ENCODE measurements at places on chromosomes 3 and 15.

GRCh38 chr3:64467255-64467944, 220.4 kb downstream of the ADAMTS9 start:
- DNase-seq = no peak

DNA sequence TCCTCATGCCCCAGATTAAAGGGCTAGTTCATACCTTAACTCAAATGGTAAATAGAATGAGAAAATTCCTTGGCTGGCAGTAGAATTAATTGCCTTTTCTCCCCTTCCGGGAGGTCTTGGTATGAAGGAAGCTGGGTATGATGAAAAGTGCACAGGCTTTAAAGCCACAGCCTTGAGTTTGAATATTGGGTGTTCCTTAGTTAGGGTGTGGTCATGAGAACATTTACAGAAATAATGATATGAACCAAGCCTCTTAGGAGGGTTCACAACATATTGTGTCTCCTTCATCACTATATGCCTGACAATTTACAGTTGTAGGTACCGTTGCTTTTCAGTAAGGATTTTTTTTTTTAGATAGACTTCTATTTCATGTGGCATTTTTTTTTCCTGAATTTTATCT, 48.1 kb downstream of the PYDC2 start:
- no peak for DNase-seq

GRCh38 chr15:70588613-70589012, 174.7 kb downstream of the UACA start:
- no peak for DNase-seq

GRCh38 chr3:113898892-113899291, 48.9 kb upstream of the ZDHHC23 start:
- no peak for DNase-seq

GRCh38 chr15:85504749-85505676, 124.6 kb downstream of the AKAP13 start:
- DNase-seq = no peak

- DNase-seq = no peak
Measured at GRCh38 chr15:82823049-82823448, 13.6 kb downstream of the WHAMM start.

DNA sequence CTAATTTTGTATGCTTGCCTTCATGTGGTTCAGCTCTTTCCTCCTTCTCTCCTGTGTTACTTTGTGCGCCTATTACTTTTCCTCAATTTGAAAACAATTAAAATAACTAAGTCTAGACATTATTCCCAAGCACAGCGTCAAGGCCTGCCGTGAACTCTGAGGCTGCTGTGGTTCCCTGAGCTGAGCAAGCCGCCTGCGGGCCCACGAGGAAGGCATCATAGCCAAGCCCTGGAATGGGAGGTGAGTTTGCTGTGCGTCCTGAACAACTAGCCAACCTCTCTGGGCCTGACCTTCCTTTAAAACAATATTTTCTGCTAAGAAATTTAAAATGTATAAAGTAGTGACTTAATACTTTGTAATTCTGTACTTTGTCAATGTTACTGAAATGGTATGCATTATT, 327.2 kb downstream of the OCA2 start:
- DNase-seq = no peak

DNA sequence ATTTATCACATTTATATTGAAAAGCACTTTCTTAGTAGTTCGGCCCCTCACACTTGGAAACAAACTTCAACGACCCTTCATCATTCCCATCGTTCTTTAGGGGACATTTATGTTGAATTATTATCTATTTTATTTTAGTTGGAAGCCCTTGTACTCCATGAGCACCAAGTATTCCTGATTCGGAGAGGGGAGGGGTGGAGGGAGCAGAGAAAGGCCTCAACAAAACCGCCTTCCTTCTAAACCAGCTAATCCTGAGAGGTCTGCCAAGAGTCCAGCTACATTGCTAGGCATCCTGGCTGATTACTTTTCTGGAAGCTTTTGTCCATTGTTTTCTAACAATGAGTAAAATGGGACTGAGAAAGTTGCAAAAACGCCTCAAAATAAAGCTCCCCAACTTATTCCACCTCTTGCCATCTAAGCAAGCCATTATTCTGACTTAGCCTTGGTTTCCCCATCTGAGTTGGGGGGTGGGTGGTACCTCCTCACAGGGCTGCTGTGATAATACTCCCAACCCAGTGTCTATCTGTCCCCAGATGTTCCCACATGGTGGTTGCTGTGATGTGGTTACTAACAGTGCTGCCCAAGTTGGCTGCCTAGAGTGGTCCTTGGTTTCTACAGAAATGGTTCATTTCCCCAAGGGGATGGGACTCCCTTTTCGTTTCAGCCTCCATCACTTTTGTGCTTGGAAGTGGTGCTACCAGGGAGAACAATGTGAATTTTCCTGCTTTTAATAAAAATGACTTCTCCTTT, 1.2 kb upstream of the TMEM158 start:
- no peak for DNase-seq

DNA sequence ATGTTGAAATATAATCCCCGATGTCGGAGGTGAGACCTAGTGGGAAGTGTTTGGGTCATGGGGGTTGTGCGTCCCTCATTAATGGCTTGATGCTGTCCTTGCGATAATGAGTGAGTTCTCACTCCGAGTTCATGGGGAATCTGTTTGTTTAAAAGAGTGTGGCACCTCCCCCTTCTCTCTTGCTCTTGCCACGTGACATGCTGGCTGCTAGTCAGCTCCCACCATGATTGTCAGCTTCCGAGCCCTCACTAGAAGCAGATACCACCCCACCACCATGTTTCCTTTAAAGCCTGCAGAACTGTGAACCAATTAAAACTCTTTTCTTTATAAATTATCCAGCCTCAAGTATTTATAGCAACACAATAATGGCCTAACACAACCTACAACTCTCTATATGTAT, 166.3 kb upstream of the MBNL1 start:
- no peak for DNase-seq

DNA sequence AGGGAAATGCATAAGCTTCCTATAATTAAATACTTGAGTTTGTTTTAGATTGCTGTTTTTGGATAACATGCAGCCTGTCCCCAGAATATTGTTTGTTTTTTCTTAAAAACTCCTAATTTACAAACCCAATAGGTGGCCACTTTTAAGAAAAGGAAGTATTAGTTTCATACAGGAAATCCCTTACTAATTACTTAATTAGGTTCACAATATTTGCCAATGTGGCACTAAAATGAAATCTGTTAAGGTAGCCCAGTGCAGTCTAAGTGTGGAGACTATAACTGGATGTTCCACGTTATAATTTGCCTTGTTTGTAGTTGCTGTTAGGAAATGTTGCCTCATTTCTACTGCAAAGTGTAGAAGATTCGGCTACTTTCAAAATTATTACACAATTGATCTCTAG, 195.8 kb downstream of the BBX start:
- no peak for DNase-seq

GRCh38 chr3:85881833-85882393, 923.1 kb downstream of the CADM2 start:
- no peak for DNase-seq

DNA sequence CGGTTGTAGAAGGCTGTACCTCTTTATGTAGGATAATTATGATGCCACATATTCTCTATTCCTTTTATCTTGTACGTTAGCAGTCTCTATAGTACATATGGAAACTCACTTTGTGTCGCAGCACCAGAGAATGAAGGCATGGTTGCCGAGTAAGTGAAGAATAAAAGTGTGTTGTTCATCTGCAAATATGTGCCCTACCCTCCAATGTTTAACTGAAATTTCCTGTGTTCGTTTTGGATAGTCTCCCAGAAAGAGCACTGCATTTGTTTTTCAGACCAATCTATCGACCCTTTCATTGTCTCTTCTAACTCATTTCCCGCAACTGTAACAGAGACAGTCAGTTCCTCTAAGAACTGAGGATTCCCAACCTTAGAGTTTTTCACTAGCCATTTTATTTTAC, 592.8 kb downstream of the TUSC7 start:
- no peak for DNase-seq

DNA sequence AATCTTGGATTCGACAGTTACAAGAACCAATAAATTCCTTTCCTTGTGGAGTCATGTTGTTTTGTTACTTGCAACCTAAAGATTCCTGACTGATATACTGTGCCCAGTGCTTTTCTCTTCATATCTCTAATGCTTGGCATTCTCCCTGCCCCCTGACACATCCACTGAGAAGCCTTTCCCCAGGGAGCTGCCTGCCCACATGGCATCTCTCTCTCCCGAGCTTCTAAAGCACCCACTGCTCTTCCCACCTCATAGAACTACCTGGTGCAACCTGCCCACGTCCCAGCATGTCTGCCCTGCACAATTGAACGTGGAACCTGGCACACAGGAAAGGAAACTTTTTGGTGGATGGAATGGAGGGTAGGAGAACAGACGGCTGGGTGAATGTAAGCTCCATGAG, 6.8 kb downstream of the CYP8B1 start:
- DNase-seq = no peak

DNA sequence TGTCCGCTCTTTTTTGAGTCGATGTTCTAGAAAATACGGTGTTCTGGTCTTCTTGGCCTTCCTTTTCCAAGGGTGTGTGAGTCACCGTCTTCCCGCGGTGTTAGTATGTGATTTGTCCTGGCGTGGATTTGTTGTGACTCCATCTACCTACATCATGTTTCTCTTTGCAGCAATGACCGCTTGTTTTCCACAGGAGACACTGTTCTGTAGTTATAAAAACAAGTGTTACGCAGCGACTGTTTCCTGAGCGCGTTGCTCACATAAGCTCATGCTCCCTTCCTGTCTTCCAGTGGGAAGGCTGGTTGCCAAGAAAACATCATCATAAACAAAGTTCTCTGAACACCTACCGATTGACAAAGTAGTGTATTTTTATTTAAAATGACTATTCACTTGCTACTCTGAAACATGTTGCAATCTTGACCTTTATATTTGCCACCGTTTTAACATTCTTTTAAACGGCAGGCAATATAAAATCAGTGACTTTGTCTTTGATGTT, 19.0 kb downstream of the USP13 start:
- DNase-seq = no peak

DNA sequence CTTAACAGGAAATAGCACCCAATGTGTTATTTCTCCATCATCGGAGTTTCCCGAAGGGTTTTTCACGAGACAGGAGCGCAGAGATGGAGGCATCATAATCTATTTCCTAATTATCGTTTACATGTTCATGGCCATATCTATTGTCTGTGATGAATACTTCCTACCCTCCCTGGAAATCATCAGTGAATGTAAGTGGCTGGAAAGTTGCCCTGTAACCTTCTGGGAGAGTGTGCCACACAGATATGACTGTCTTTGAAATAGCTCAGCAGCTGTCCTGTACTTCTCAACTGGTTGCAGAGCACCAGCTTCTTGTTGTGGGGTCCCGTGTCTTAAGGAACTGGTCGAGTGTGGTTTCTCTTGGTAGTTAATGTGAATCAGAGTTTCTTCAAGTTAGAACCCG, 1.1 kb downstream of the SLC24A5 start:
- DNase-seq = no peak

GRCh38 chr3:15654891-15655290, 53.3 kb downstream of the BTD start:
- DNase-seq = no peak

- no peak for DNase-seq
Measured at GRCh38 chr15:23954931-23955330, 267.8 kb upstream of the NDN start.

DNA sequence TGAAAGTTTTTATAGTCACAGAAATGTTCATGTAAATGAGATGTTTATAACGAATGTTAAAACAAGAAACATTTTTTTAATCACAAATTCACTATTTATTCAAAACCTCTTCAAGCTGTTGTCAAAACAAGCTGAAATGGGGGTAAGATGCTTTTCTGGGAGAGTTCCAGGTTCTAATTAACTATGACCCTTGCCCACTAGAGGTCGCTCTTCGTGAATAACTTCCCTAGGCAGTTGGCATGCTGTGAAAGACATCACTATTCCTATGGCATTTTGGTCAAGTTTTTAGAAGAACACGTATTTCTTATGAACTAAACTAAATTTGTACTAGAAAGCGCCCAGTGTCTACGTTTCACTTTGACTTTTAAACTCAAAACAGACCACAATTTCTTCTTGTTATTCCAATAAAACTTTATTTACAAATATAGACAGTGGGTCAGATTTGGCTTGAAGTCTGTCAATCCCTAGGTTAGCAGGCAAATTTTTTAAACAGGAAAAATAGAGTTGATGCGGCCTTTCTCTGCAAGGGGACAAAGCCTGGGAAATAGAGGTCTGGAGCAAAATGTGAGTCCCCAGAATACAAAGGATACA, 62.8 kb upstream of the CMTM8 start:
- DNase-seq = peak; percentile 13

DNA sequence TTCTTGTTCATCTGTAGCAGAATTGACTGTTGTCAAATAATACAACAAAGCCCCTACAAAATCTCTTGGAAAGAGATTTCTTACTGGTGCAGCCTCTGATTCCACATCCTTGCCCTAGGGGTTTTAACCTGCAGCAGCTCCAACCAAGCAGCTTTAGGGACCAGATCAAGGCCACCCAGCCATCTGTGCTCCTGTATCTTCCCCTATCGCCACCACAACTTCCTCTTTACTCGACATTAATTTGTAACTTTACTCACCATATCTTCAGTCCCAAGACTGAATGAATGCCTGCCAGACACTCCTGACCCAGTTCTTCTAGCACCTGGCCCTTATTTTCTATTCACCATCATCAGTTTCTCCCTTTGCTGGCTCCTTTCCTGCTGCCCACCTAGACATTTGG, 156.6 kb upstream of the IL12A start:
- DNase-seq = no peak

DNA sequence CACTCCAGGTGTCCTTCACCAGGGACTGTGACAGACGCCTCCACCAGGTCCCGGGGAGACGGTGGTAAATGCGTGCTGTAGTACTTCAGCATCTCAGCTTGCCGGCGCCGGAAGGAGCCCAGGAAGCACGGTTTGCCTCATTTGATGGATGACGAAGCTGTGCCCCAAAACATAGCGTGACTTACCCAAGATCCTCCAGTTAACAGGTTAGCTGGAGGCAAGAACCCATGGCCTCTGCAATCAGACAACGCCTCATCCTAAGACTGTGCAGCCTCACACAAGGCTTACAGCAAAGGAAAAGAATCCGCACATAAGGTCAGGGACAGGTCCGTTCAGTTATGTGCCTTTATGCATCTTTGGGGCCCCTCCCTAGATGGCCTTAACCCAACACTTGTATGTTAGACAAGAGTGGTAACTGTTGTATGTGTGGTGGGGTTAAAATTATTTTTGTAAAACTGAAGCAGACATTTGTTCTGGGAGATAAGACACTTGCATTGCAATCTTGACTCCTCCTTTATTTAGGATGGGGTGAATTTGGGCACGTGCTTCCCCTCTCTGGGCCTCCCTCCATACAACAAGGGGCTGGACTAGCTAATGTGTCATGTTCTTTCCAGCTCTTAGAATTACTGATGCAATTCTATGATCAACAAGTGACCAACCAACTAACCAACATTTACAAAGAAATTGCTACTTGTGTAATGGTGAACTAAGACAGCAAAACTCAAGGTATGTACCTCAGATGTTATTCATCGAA, 39.4 kb downstream of the VGLL4 start:
- DNase-seq = no peak

Data from T-helper 22 cell (primary cell).